ENCODE measurements at places on chromosomes 13 and 19. TPM values are rescaled to one million over a fixed set of nuclear protein-coding genes. Genes with fewer than 3 reads are reported as not detected.

Gene SIGLEC5
- total RNA-seq, result 0.19 TPM

Gene FGF22
- not detected for total RNA-seq

DNA sequence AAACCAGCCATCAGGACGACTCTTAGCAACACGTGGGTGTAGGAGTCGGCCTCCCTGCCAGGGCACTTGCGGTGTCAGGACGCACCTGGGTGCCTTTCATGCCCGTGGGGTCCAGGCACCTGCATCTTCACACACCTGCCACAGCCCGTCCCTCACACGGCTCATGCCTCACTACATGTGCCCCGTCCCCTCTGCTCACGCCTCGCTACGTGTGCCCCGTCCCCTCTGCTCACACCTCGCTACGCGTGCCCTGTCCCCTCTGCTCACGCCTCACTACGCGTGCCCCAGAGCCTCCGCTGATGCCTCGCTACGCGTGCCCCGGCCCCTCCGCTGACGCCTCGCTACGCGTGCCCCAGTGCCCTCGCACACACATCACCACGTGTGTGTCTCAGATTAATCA is 58.0 kb upstream of the F7 start:
- no peak for DNase-seq

DNA sequence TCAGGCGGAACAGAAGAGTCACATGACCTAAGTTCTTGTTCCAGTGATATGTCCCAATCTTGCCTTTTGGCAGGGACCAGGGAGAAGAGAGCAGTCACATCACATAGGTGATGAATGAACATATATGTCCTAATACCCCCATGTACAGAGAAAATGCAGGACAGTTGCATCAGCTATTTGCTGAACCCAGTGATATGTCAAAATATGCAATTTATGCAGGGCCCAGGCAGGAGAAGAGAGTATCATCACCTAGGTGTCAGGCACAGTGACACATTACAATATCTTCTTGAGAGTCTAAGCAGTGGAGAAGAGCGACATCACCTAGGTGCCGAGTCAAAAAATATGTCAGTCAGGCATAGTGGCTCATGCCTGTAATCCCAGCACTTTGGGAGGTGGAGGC is 139.9 kb downstream of the ZNF675 start:
- no peak for DNase-seq

DNA sequence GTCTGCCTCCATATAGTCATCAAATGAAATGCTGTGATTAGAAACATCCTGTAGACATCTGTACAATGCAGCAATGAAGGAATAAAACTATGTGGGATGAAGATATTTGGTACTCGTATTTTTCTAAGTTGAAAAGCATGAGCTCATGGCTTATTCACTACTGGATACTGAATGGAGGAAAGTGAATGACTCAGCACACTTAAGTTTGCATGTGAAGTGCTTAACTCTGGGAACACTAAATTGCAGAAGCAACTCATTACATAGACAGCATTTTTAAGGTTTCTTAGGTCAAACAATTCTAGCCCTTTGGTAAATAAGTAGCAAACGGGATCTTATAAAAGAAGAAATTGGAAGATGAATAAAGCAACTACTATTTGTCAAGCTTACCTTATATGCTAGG is 429.0 kb upstream of the MIR17HG start:
- no peak for DNase-seq

Gene SMAD9
- 5.9 TPM for total RNA-seq

DNA sequence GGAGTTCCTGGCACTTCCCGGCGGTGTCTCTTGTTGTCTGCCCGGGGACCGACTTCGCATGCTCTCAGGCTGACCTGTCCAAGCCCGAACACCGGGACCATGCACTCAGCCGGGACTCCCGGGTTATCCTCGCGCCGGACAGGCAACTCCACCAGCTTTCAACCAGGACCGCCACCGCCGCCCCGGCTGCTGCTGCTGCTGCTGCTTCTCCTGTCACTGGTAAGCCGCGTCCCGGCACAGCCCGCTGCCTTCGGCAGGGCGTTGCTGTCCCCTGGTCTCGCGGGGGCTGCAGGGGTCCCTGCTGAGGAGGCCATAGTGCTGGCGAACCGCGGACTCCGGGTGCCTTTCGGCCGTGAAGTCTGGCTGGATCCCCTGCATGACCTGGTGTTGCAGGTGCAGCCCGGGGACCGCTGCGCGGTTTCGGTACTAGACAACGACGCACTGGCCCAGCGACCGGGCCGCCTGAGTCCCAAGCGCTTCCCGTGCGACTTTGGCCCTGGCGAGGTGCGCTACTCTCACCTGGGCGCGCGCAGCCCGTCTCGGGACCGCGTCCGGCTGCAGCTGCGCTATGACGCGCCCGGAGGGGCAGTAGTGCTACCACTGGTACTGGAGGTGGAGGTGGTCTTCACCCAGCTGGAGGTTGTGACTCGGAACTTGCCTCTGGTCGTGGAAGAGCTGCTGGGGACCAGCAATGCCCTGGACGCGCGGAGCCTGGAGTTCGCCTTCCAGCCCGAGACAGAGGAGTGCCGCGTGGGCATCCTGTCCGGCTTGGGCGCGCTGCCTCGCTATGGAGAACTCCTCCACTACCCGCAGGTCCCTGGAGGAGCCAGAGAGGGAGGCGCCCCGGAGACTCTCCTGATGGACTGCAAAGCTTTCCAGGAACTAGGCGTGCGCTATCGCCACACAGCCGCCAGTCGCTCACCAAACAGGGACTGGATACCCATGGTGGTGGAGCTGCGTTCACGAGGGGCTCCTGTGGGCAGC is 661 bp downstream of the FREM2 start:
- DNase-seq, result no peak

GRCh38 chr13:104632736-104633135 is 1566.5 kb upstream of the SLC10A2 start:
- DNase-seq, result no peak

Gene CERS1
- not detected for total RNA-seq

All from omental fat pad (tissue), 4 donors.